MCF 10A (cell line): ENCODE measurements at places on chromosomes 12 and 14.

DNA sequence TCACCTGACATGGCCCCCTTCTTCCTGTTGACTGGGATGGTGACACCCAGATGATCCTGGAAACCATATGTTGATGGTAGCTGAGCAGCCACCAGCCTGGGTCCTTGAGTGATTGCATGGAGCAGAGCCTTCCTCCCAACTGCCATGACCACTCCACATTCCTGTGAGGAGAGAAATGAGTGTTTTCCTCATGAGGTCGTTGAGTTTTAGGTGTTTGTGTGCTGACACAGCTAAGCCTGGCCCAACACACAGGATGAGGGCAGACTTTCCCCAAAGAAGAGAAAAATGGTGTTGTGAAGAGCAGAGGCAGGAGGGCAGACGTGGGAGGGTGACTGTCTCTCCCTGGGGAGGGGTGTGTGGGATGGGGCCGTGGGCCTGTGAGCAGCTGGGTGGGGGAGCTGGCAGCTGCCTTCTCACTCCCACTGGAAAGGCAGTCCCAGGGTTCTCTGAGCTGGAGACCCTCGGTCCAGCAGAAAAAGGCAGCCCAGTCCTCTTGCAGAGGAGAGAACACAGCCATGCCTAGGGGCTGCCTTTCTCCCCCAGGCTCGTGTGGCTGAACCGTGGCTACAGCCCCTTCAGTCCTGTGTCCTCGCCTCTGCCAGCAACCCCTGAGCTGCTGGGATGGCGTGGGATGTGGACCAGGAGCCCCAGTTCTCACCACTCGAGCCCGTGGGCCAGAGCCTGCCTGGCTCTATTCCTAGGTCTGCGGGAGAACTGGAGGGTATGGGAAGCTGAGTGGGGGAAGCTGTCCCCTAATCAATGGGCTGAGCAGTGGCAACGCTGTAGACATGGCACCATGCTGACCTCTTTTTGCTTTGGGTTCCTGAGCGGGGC lies 257.0 kb downstream of the ADGRD1 start:
- DNase-seq: no peak

- DNase-seq: no peak
Measured at GRCh38 chr12:103301642-103302591, 193.9 kb downstream of the C12orf42 start.

DNA sequence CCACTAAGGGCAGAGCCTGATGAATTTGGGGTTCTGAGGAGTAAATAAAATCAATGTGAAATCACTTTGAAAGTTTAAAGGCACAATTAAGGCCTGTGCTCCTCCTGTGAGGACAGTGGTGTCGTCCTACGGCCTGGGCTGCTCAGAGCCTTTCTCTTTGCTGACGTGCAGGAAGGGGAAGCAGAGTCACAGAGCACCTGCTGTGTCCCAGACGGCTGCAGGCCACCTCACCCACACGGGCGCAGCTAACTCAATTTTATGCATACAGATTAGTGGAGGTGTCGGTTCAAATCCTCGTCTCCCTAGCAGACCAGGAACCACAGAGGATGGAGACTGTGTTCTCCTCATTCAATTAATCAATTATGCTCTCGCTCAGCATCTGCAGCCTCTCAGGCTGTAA lies 11.4 kb upstream of the DLK1 start:
- no peak for DNase-seq

DNA sequence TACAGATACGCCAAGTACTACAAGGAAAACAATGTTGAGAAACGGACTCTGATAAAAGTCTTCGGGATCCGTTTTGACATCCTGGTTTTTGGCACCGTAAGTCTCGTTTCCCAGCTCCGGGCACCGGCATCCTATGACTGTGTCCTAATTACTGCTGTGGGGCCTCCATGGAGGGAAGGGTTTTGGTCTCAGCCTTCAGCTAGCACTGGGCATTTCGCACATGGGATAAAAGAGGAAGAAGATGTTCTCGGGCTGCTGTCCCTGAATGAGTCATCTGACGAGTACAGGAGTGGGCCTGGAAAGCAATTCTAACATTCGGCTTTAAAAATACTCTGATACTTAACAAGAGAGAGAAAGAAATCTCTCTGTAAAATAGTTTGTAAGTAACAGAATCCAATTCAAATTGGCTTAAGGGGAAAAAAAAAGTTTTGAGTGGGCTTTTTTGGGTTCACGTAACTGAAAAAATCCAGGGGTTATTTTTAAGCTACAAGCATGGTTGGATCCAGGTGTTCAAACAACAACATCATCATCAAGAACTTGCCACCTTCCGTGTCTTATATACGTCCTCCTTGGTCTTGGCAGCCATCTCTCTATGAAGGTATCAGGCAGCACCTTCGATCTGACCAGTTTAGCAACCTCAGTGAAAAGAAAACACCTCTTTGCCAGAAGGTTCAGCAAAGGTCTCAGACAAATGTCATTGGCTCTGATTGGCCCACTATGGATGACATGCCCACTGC lies 34.4 kb upstream of the P2RX4 start:
- no peak for DNase-seq

DNA sequence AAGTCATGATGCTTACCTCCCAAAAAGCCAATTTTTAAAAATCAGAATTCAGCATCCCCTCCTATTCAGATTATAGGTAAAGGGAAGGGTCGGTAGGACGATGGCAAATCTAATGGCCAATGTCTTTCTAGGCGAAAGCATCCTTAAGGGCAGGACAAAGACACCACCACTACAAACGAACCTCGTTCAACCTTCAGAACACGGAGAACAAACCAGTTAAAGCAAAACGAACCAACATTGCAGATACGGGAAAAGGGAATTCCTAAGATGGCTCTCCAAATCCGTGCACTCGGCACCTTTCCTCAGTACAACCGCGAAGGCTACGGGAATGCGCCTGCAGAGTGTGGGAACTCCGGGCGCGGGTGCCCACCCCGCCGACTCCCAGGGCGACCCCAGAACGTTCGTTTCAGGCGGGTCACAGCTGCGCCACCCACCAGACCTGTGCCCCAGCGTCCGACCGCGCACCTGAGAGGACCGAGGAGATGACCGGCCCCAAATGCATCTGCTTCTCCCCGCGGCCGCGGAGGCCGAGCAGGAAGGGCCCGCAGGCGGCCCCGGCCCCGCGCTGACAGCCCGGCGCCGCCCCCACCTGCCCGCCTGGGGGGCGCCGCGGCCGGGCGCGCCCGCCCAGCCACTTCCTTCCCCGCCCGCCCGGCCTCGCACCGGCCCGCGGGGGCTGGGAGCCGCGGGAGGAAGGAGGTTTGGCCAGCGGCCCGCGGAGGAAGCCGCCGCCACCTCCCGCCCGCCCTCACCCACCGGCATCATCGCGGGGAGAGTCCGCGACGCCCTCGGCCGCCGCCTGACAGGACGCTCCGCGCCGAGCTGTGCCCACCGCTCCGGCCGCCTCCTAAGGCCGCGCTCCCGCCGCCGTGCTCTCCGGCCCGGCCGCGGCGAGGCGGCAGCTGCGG lies 578 bp downstream of the PPP1R13B start:
- DNase-seq: peak; percentile 41

DNA sequence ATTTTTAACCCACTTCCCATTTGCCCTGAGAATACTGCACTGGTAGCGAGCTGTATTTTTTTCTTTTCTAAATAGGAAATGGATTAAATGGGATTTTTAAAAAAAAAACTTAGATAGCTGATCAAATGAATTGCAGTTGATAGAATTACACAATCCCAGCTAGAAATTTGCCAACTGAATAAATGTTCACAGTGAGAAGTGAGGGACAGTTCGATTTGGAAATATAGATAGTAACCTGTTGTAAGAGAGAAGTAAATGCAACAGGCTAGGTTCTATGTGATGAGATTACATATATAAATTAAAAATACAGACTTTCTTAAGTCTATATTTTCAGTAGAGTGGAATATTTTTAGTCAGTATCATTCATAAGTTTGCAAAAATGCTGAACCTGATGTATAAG lies 48.1 kb upstream of the SMCO2 start:
- no peak for DNase-seq

- no peak for DNase-seq
Measured at GRCh38 chr12:104823985-104824461, 134.1 kb downstream of the SLC41A2 start.

GRCh38 chr14:54783660-54784015 lies 119.0 kb downstream of the GCH1 start:
- DNase-seq: no peak

- DNase-seq: no peak
Measured at GRCh38 chr14:59229653-59230406, 41.4 kb downstream of the DAAM1 start.

DNA sequence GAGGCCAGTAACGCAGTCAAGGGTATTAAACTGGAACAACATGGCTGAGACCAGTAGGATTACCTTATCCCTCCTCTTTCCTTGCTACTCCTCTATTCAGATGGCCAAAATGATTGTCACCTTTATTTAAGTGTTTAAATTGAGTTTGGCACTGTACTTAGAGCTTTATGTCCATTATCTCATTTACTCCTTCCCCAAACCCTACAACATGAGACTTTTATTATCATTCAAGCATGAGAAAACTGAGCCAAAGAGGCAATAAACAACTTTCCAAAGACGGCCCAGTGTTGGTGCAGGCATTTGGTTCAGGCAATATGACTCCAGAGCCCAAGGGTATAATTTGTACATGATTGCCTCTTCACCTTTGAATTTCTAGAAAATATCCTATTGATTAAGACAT lies 370.9 kb upstream of the KITLG start:
- no peak for DNase-seq

- no peak for DNase-seq
Measured at GRCh38 chr14:95544588-95544987, 9.7 kb downstream of the GLRX5 start.

- no peak for DNase-seq
Measured at GRCh38 chr14:65150898-65151608, 48.7 kb upstream of the MAX start.

DNA sequence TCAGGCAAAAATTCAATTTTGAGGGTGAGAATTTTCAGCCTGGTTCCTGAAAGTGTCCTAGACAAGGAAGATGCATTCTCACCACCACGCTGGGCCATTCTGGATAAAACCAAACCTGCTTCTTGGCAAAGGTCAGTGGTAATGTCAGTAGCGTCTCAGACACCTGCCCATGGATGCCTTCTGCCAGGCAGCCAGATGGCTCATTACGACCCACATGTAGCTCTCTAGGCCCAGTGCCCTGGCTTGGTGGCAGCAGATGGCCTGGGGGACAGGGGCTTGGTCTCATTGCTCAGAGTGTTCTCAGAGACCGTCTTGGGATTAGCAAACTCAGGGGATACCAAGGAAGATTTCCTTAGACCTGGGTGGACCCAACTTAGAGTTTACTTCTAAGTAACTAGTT lies 105.1 kb downstream of the ARF6 start:
- DNase-seq: no peak

- no peak for DNase-seq
Measured at GRCh38 chr12:57135527-57136326, 7.4 kb downstream of the LRP1 start.

DNA sequence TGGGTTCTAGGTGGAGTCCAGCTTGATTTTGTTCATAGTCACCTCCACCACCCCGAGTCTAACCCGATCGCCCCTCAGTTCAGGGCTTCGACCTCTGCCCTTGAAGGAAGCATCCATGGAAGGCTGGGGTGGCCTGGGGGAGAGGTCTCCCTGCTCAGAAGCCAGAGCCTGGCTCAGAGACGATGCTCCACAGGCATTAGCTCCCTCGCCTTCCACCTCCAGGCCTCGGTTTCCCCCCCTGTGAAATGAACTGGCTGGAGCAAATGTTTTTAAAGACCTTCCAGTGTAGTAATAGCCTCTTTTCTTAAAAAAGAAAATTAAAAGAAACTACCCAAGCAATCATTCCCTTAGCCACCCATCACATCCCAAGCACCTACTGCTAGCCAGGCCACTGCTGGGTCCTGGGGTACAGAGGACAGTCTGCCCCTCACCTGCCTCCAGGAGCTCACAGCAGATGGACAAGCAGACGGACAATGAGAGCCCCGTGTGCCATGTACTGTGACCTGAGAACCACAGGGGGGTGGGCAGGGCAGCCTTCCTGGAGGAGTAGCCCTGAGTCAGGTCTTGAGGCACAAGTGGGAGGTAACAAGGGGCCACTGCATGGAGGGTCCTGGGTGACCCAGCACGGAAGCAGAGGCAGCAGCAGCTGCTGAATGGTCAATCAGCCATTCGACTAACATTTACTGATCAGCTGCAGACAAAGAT lies 42.3 kb upstream of the EML1 start:
- DNase-seq: no peak

- no peak for DNase-seq
Measured at GRCh38 chr12:114961491-114961890, 277.5 kb upstream of the TBX3 start.

DNA sequence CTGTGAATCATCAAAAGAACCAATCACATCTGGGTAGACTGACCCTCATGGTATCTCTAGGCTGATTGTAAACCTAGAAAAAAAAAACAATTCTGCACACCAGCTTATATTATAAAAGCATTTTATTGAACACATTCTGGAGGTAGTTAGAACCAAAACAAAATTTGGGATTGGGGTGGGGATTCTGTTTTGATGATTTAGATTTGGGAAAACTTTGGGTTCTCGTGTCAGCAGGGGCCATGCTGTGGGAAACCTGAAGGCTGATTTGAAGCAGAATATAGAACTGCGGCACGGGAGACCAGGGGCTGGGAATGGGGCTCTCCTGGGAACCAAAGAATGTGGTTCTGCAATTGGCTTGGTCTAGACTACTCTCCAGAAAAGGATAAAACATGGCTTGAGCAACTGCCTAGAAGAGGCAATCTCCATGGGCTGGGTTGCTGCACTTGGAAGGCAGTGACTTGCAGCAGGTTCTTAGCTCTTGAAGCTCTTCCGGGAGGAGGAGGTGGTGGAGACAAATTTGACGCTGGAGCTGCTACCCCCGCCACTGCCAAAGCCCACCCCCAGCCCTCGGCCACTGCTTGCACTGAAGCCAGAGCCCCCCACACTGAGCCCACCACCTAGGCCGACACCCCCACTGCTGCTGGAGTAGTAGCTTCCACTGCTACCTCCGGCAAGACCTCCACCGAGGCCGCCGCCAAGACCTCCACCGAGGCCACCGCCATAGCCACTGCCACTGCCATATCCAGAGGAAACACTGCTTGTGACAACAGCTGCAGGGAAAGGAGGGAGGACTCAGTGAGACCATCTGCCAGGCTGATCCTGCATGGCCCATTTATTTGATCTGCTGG lies 5.5 kb downstream of the KRT5 start:
- DNase-seq: peak; percentile 5

DNA sequence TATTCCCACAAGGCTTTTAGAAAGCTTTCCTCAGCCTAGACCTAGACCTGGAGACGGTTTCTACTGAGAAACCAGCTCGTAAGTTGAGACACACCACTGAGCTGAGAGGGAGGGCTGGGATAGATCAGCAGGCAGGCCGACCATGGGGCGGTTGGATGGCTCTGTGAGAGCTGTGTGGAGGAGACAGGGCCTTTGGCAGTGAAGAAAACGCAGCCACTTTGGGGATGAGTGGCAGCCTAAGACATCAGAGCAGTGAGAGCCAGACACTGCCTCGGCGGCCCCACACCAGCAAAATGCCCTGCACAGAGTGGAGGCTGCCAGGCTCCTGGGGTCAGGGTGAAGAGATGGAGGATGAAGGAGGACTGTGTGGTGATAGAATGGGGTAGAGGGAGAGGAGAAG lies 46.0 kb downstream of the CACNA2D4 start:
- DNase-seq: no peak

- no peak for DNase-seq
Measured at GRCh38 chr12:127655691-127656090, 611.3 kb upstream of the TMEM132C start.

- peak; percentile 85 for DNase-seq
Measured at GRCh38 chr14:92610849-92611271, 97.3 kb downstream of the RIN3 start.
